Activated CD8-positive, alpha-beta memory T cell treated with anti-CD3 and anti-CD28 coated beads, Interleukin-2, amount 50 U/mL, for 4 hours (primary cell): ENCODE measurements at places on chromosomes 1 and 21.

- DNase-seq = no peak
These were observed 49.5 kb downstream of the DDX20 start for GRCh38 chr1:111805251-111805650.

DNA sequence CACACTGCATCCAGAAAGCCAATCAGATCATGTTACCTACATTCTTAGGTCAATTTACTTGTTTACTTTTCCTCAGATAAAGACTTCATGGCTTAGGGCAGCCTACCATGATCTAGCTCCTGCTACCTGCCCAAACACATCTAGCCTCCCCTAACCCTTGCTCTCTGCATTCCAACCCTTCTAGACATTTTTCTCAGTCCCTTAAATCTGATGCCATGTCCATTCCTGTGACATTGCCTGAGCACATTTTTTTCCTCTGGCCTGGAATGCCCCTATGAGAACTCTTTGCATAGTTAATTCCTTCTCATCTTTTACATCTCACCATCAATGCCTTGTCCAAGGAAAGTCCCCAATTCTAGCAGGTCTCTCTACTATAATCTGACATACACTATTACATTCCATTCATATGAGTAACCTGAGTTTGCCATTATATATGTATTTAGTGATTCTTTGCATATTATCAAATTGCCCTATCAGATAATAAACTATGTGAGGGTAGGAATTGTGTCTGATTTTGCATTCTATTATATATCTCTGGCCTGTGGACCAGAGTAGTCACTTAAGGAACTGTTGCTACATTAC lies 166.9 kb downstream of the COL11A1 start:
- no peak for DNase-seq

DNA sequence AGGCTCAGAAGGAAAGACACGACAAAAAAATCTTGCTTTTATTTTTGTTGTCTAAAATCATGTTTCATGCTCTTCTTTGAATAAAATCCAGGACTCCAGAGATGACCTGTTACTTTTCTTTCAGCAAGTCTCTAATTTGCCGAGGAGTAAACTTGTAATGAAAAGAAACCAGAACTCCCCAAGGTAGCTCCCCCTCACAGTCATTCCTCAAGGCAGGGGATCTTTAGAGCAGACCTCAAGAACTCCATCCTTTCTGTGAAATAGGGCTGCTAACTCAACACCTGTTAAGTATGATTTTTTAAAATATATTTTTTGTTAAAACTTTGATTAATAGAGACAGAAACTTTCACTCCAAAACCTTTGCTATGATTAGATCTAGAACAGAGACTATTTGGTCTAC lies 82.7 kb upstream of the ABCD3 start:
- DNase-seq = no peak

DNA sequence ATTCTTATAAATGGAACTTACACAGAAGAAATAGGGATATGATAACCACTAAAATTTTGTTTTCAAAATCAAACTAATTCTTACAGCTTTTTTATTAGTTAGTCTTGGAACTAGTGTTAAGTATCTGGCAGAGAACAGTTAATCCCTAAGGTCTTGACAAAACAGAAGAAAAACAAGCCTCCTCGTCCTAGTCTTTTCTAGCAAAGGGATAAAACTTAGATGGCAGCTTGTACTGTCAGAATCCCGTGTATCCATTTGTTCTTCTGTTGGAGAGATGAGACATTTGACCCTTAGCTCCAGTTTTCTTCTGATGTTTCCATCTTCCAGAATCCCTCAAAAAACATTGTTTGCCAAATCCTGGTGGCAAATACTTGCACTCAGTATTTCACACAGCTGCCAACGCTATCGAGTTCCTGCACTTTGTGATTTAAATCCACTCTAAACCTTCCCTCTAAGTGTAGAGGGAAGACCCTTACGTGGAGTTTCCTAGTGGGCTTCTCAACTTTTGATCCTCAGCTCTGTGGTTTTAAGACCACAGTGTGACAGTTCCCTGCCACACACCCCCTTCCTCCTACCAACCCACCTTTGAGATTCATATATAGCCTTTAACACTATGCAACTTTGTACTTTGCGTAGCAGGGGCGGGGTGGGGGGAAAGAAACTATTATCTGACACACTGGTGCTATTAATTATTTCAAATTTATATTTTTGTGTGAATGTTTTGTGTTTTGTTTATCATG lies 42.3 kb upstream of the LAMC2 start:
- no peak for DNase-seq

GRCh38 chr1:213570487-213570886 lies 417.3 kb upstream of the PROX1 start:
- no peak for DNase-seq

DNA sequence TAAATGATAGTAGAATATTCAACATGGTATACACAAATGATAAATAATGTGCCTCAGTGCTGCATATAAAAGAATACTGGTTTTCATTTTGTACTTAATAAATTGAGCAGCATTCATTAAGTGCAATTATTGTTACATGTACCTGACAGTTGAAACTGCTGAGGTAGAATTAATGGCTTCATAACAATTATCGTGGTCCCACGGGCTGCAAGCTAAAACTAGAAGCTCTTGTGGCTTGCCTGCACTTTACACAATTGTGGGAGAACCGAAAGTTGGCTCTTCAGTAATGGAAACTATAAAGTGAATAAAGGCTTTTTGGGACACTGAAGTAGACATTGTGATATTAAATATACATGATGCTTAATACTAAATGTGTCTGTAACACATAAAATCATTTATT lies 23.2 kb downstream of the INSL5 start:
- no peak for DNase-seq

- no peak for DNase-seq
These were observed 56.9 kb downstream of the TBCE start for GRCh38 chr1:235424092-235424491.

GRCh38 chr1:208055535-208055934 lies 144.6 kb upstream of the CD34 start:
- DNase-seq = no peak

GRCh38 chr1:4017636-4018365 lies 117.7 kb upstream of the C1orf174 start:
- DNase-seq = no peak

DNA sequence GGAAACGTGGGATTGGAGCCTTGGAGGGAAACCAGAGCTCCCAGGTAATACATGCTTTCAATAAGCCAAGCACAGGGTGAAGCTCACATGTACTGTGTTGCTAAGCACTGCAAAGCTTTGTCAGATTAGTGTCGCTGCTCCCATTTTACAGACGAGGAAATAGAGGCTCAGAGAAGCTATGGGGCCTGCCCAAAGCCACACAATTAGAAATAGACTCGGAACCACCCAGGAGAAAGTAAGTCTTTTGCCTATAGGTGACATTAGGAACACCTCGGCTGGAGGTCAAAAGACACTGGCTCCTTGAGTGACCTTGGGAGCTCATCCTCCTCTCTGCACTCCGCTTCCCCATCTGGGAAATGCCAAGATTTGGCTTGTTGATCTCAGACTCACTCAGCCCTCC lies 175.6 kb upstream of the ZC3H12A start:
- no peak for DNase-seq

DNA sequence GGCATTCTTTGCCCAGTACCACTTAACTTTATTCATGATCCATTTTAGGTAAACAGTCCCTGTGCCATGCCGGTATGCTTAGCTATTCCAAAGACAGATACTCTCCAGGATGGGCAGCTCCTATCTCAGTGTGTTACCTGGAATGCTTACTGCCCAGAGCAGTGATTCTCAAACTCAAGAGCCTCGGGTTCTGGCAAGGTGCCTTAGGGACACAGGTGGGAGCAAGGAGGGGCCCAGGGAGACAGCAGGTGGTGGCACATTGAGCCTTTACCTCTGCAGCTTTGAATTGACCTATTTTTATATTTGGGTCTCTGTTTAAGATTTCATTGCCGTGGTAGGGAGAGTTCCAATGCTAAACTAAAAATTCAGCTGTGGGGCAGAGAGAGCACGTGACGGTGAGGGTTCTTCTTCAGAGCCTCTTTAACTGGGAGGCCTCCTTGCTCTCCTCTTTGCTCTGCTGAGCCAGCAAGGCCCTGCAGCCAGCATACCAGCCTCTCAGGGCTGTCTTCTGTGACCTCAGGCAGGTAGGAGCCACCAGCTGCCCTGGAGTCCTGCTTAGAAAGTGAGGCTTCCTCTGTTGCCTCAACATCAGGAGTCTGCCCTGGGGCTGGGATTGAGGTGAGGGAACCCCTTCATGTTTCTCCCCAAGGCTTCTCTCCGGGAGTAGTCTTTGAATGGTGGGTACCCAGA lies 20.2 kb downstream of the PHGDH start:
- no peak for DNase-seq

DNA sequence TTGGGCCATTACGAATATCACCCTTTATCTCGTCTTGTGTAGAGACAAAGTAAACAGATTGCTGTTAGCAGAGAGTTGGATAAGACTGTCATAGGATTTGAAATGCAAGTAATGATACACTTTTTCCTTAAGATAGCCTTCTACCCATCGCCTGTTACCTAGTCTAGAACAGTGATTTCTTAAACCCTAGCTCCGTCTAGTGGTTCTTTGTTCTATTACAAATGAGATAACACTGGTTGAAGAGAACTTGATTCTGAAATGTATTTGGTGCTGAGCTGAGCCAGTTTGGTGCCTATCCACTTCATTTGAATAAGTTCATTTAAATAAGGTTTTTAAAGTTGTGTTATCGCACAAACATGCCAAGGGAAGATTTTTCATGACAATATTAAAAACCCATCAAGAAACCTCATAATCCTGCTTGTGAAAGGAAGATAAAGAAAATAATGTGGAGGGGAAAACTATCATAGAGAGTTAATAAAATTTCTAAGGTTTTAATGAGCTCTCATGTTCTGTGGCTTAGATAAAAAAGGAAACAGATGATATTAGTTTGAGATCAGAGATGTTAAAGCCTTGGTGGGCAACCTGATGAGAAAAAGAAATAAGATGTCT lies 1.5 kb upstream of the KCNH1 start:
- no peak for DNase-seq

- no peak for DNase-seq
These were observed 18.4 kb downstream of the CNIH4 start for GRCh38 chr1:224375059-224375458.

DNA sequence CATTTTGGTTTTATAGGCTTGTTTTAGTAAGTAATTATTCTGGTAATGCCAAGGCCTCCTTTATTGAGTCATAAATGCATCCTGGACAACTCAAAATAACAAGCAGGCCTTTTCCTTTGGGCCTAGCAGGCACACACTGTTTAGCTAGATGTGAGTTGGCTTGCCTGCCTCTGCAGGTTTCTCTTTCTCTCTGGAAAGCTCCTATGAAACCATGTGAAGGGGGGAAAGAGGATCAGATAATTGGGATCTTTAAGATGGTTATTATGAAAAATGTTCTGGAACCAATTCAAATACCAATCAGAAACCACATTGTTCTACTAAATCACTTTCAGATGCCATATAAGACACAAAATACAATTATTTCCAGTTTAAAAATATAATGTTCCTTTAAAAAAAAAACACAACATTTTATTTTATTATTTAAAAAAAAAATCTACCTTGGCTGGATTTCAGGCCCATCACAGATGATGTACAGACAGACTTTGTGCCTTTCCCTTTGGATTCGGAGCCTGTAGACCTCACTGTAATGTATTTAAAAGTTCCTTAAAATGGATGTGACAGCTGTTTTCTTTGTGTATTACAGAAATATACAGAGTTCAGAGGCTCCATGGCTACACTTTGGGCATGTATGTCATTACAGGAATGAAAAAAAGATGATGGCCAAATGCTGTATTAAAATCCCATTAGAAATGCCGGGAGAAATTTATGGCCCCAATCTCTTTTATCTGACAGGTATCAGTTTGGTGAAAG lies 80.2 kb downstream of the NTMT2 start:
- DNase-seq = no peak

DNA sequence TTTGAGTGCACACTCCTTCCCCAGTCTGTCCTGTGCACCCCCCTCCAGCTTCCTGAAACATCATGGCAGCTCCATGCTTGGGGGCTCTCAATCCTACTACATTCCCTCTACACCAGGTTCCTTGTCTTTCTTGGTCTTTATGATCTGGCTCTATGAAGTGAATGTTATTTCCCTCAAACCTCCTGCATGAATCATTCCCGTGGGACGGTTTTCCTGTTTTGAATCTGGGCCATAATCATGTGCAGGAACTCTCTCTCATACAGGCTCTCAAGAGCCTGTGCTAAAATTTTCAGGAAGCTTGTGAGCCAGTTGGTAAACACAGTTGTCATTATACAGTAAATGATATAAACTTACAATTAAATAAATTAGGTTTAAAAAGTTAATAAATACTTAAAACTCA lies 89.8 kb upstream of the KCNE2 start:
- DNase-seq = no peak

GRCh38 chr1:221992427-221992826 lies 250.5 kb upstream of the DUSP10 start:
- no peak for DNase-seq

GRCh38 chr1:12185918-12186678 lies 19.3 kb downstream of the TNFRSF1B start:
- DNase-seq = no peak

GRCh38 chr1:185316163-185317033 lies 645 bp downstream of the IVNS1ABP start:
- peak; percentile 92 for DNase-seq

- no peak for DNase-seq
These were observed 180.0 kb upstream of the KCND3 start for GRCh38 chr1:112169517-112169916.

DNA sequence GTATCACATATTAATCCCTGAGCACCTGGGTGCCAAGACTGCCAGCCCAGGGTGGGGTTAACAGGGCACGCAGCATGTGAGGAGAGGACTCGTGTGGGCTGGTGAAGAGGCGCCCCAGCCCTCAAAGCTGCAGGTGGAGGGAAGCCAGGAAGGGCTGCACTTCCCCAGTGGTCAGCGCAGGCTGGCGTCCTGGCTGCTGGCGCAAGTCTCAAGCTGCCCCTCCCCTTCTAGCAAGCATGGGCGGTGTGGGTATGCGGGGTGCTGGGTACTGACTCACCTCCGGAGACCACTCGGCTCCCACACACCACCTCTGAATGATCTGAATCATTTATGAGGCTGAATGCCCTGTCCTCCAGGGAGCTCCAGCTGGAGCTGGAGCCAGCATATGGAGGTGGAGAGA lies 44.0 kb downstream of the EIF2D start:
- DNase-seq = peak; percentile 60

DNA sequence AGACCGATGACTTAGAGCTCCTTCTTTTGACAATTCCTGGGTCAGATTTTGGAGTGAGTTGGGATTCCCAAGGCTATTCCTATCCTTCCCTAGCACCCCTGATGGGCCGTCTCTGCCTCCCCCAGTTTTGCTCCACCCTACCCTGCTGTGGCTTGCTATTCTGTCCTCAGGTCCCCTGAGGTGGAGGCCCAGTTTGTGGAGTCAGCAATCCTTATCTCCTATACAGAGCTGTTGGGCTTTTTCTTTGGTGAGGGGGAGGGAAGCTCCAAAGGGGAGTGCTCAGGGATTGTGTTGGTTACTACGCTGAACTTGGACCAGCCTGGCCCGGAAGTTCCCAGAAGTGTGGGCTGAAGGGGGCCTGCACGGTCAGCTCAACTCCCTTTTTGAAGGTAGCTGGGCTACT lies 7.6 kb downstream of the SESN2 start:
- DNase-seq = no peak

- DNase-seq = no peak
These were observed 3.4 kb upstream of the FTCD start for GRCh38 chr21:46158666-46159300.
